Calu3 (cell line): ENCODE measurements at places on chromosomes 13 and 19. TPM values are rescaled to one million over a fixed set of nuclear protein-coding genes. Genes with fewer than 3 reads are reported as not detected.

SHANK1 gene
- total RNA-seq = not detected in 2 replicates

NLRP9 gene
- not detected in 2 replicates for total RNA-seq

LIM2 gene
- total RNA-seq = not detected in 2 replicates

KLC3 gene
- total RNA-seq = 3.3 and 4.5 TPM in 2 replicates

ZNF558 gene
- total RNA-seq = 12.3 and 13.2 TPM in 2 replicates

CYP4F2 gene
- total RNA-seq = 0.22 TPM in 1 of 2 replicates, not detected in the other

ZNF415 gene
- total RNA-seq = not detected in 2 replicates

SLC7A9 gene
- total RNA-seq = 0.64 and 1.3 TPM in 2 replicates

PTPRS gene
- 91.4 and 93.0 TPM in 2 replicates for total RNA-seq

ZNF296 gene
- total RNA-seq = 5.3 and 6.3 TPM in 2 replicates

DIS3 gene
- total RNA-seq = 16.5 and 19.8 TPM in 2 replicates

IFNL1 gene
- 1.0 and 1.1 TPM in 2 replicates for total RNA-seq

METTL21C gene
- total RNA-seq = not detected in 2 replicates

ZNF14 gene
- total RNA-seq = 2.8 and 3.1 TPM in 2 replicates

CILP2 gene
- 1.3 and 1.7 TPM in 2 replicates for total RNA-seq

PLPP2 gene
- 113 and 126 TPM in 2 replicates for total RNA-seq

IFI30 gene
- 22.4 and 41.8 TPM in 2 replicates for total RNA-seq

ABCC4 gene
- 10.0 and 12.5 TPM in 2 replicates for total RNA-seq

OR4F17 gene
- 4.0 and 4.3 TPM in 2 replicates for total RNA-seq

LIPE gene
- 17.1 and 22.0 TPM in 2 replicates for total RNA-seq

KIR3DL1 gene
- total RNA-seq = not detected in 2 replicates

CEACAM16 gene
- total RNA-seq = 0.38 TPM in 1 of 2 replicates, not detected in the other

ARL11 gene
- not detected in 2 replicates for total RNA-seq

CRB3 gene
- total RNA-seq = 45.6 and 47.6 TPM in 2 replicates

ZIC2 gene
- total RNA-seq = 3.5 and 3.6 TPM in 2 replicates

CATSPERD gene
- not detected in 2 replicates for total RNA-seq

MUC16 gene
- total RNA-seq = 0.15 and 0.17 TPM in 2 replicates

PCDH9 gene
- 1.3 and 2.1 TPM in 2 replicates for total RNA-seq

FXYD1 gene
- total RNA-seq = 1.6 and 2.0 TPM in 2 replicates

ZNF468 gene
- 21.1 and 24.9 TPM in 2 replicates for total RNA-seq

TMEM190 gene
- total RNA-seq = not detected in 2 replicates

ZNF599 gene
- total RNA-seq = 4.9 and 6.2 TPM in 2 replicates

ZNF85 gene
- 2.6 and 3.5 TPM in 2 replicates for total RNA-seq

DACH1 gene
- total RNA-seq = 0.14 and 0.20 TPM in 2 replicates

ZNF433 gene
- total RNA-seq = 3.0 and 3.7 TPM in 2 replicates

AMER2 gene
- not detected in 2 replicates for total RNA-seq

ZNF71 gene
- total RNA-seq = 1.7 and 1.8 TPM in 2 replicates

HSPB6 gene
- total RNA-seq = 0.71 and 0.93 TPM in 2 replicates

BRCA2 gene
- 11.0 and 12.8 TPM in 2 replicates for total RNA-seq

ZNF428 gene
- 32.8 and 33.2 TPM in 2 replicates for total RNA-seq

TMEM91 gene
- 3.9 and 5.0 TPM in 2 replicates for total RNA-seq

CYP4F22 gene
- not detected in 2 replicates for total RNA-seq

GAPDHS gene
- not detected in 2 replicates for total RNA-seq

TIMM29 gene
- 15.3 and 17.8 TPM in 2 replicates for total RNA-seq

ATXN8OS gene
- total RNA-seq = not detected in 2 replicates

SPRED3 gene
- 3.4 and 5.4 TPM in 2 replicates for total RNA-seq

CCDC169 gene
- total RNA-seq = not detected in 2 replicates

ZNF549 gene
- 6.4 and 7.1 TPM in 2 replicates for total RNA-seq
